ENCODE measurements at places on chromosomes 3 and 15. TPM values are rescaled to one million over a fixed set of nuclear protein-coding genes. Genes with fewer than 3 reads are reported as not detected.

CPN2 gene
- not detected for total RNA-seq

PCYT1A gene
- total RNA-seq = 52.9 TPM

OR5K4 gene
- total RNA-seq = not detected

NPAP1 gene
- not detected for total RNA-seq

HEG1 gene
- total RNA-seq = 2.0 TPM

FBXW12 gene
- total RNA-seq = not detected

- DNase-seq = peak; percentile 18
Measured at GRCh38 chr15:90184786-90185704, 16.1 kb upstream of the SEMA4B start.

DNA sequence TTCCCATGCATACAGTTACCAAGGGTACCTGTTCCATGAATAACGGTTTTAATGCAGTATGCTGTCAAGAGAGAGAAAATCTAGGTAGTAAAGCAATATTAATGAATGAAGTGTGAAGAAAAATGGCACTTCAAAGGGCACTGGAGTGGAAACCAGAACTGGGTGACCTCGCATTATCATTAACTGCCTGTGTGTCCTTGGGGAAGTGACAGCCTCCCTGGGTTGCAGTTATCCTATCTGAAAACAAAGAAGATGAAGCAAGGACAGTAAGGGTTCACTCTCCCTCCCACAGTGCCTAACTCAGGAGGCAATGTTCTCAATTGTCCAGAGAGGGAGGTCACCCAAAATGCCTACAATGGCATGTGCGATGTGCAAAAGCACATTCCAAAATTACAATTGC is 15.1 kb downstream of the MTHFS start:
- DNase-seq = no peak

DNA sequence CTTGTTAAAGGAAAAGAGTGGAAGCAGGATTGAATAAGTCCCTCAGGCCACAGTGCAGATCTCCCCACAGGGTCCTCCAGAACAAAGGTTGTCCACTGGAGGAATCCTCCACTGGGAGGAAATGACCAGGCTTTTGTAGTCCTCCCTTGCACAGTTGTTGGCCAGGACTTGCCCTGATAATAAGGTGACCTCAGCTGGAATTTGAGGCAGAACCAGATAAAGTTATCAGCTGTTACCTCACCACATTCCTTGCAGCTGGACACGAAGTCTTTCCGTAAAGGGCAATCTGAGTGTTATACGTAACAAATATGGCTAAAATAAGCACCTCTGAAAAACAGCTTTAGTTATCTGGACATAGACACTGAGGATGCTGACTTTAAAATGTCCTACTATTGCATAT is 83.5 kb upstream of the NAALADL2 start:
- peak; percentile 34 for DNase-seq

DNA sequence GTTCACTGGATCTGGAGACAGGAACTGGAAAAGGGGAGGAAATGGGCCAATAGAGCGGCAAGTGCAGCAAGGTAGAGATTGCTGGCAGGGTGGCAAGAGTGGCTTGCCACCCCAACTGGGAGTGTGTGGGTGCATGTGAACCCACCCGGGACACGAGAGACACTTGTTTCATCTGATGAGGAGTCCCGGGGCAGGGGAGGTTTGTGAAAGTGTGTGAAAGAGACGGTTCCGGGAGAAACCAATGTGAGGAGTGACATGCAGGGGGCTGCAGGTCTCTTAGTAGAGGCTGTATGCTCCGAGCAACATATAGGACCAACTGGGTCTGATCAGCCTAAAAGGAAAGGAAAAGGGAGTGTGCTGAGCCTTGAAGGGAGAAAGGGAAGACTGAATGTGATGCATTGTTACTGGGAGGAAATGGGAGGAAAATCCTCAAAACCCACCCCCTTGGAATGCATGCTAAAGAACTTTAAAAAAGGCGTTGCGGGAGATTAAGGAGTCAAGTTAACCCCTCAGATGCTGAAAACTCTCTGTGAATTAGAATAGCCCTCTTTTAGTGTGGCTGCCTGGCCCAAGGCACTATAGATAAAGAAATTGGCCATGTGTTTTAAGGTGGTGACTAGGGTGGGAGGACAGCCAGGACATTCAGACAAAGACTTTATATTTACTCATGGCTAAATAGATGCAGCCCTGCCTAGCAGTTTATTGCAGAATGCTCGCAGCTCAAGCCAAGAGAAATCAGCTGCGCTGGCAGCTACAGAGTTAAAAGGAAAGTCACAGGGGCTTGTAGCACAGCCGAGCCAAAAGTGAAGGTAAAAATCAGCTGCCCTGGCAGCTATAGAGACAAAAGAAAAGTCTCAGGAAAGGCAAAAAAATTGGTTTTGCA is 9.1 kb upstream of the SLC9C1 start:
- DNase-seq = no peak

DNA sequence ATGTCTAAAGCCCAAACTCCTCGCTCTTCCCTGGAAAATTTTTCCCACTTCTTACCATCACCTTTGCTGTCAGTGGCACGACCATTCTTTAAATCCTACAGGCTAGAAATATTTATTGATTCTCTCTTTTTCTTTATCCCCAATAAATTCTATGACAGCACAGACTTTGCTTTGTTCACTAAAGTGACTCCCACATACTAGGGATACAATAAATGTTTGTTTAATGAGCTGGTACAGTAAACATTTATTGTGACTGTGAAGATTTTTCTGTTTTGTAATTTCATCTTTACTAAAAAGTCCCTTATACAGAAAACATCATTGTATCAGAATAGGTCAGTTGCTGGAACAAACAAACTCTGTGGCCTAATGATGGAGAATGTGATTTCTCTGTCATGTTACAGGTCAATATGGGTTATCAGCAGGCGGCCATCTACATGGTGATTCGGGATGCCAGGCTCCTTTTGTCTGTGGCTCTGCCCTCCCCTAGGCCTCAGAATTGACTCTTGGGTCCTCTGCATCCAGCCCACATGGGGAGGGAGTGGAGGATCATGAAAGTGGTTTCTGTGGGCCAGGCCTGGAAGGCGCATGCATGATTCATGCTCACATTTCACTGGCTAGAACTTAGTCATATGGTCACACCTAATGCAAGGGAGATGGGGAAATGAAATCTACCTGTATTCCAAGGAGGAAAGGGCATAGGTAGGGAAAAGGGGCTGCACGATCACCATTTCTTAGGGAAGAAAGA is 22.7 kb upstream of the KNG1 start:
- DNase-seq = peak; percentile 57

GRCh38 chr3:181952221-181952620 is 240.5 kb downstream of the SOX2 start:
- no peak for DNase-seq

DNA sequence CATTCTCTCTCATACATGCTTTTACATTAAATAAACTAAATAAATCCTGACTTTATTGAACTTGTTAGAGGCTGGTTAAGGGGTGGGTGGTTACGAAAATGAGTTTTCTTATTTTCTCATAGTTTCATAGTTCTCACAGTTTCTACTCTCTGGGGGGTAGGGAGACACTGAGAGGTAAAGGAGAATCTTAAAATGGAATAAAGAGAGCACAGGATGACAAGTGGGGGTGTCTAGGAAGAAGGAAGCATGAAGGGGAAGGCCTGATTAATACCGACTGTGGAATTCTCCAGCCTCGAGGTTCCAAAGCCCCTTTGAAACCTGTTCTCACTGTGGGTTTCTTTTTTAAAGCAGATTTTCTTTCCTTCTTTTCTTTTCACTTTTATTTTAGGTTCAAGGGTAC is 66.4 kb upstream of the TRA2B start:
- DNase-seq = no peak

Data from bronchial epithelial cell (primary cell).